T-helper 17 cell (primary cell): ENCODE measurements at places on chromosomes 3 and 15. TPM values are rescaled to one million over a fixed set of nuclear protein-coding genes. Genes with fewer than 3 reads are reported as not detected.

The SERINC4 gene
- not detected for total RNA-seq

DNA sequence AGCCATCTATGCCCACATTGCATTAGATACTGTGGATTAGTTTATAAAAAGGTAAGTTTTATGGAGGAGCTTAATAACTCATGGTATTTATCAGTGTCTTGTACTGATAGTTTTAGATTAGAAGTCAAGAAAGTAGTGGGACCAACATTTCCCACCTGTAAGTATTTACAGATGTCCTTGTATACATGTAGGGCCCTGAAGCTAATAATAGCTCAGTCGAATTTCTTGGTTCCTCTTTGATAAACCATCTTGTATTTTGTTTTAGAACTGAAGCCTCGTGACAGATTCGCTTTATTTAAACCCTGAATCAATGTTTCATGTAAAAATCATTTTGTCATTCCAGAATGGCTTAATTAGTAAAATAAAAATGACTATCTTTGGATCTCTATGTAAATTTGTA, 73.4 kb downstream of the CRYBG3 start:
- no peaks in the 10 kb centered on the region for H3K27me3 ChIP-seq
- peaks cover 2% of the 10 kb centered on the region for H3K36me3 ChIP-seq
- no peak overlapping the region for H3K27ac ChIP-seq

- no peak for DNase-seq
- peaks cover 15% of the 10 kb centered on the region for H3K4me1 ChIP-seq
- peak overlapping the region; percentile 94 for H3K27ac ChIP-seq
- H3K36me3 ChIP-seq = peaks cover 6% of the 10 kb centered on the region
- H3K27me3 ChIP-seq = no peaks in the 10 kb centered on the region
- no peak overlapping the region for H3K4me3 ChIP-seq
These were observed 12.9 kb downstream of the SNAPC5 start for GRCh38 chr15:66484539-66485112.

DNA sequence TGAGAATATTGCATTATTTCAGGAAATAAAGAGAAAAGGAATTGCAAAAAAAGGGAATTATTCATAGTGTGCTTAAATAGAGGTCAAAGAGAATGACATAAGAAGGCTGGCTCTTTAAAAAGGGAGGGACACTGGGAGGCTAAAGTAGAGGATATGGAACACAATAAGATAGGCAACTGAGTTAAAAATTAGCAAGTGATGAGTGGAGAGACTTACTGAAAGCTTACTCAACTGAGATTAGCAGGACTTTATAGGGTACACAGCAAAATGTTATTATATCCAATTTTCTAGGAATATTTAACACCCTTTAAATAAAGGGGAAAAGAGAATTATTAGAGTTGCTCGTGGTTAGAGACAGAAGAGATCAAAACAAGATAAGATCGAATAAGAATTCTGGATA, 375.2 kb downstream of the LSAMP start:
- H3K4me3 ChIP-seq = no peak overlapping the region
- H3K27ac ChIP-seq = no peak overlapping the region
- no peaks in the 10 kb centered on the region for H3K27me3 ChIP-seq
- H3K4me1 ChIP-seq = no peaks in the 10 kb centered on the region
- DNase-seq = no peak

DNA sequence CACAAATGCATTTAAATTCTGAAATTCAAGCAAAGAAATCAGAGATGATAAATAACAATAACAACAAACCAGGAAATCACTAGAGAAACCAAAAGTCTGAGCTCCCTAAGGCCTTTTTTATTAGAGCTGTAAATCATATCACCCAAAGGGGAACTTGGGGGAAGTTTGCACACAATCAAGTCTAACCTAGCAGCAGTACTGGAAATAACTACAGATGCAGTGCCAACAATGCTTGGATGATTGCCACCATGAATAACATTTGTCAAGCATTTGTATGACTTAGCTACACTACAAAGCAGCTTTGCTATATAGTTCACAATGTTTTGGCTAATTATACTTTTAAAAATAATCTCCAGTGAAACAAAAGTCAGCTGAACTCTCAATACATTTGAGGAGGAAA, 27.8 kb downstream of the SHQ1 start:
- DNase-seq = no peak
- peaks cover 10% of the 10 kb centered on the region for H3K4me1 ChIP-seq
- H3K27me3 ChIP-seq = no peaks in the 10 kb centered on the region
- H3K4me3 ChIP-seq = no peak overlapping the region

DNA sequence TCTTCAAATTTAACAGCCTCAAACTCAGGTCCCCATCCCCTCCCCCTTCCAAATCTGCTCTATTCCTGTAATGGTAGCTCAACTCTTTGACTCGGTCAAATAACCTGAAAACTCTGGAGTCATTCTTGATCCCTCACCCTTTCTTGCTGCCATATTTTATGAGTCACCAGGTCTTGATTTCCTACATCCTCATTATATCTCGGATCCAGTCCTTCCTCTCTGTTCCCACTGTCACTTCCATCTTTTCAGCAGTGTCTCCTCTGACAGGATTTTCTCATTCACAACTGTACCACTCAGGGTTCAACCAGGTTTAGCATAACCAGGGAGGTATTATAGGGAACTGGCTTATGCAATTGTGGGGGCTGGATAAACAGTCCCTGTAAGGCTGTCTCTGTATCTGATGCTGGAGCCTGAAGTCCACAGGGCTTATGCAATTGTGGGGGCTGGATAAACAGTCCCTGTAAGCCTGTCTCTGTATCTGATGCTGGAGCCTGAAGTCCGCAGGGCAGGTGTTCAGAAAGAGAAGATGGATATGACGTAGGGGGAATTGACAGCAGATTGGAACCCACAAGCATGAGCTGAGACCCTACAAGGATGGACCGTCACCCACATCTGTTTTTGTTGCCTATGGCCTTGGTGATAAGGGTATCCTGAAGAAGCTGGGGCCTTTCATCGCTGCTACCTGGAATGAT, 9.1 kb upstream of the FETUB start:
- H3K36me3 ChIP-seq = peaks cover 3% of the 10 kb centered on the region
- H3K4me1 ChIP-seq = peaks cover 3% of the 10 kb centered on the region

DNA sequence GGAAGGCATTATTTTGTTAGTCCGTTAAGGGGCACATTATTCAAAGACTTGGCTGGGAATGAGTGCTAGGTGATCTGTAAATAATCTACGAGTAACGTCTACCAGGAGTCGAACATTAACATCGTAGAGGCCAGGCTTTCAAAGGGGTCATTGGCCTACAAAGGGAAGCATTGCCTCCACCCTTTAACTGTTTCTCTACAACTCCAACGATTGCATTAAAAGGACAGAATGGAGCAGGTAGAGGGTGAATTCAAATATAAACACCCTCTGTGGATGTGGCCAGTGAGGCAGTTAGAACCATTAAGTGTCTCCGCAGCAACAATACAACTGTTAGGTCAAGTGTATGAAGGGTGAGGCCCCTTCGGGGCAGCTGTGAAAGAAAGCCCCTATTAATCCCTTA, 126.0 kb upstream of the LMOD3 start:
- no peak for DNase-seq
- H3K4me1 ChIP-seq = peaks cover 12% of the 10 kb centered on the region
- H3K36me3 ChIP-seq = no peaks in the 10 kb centered on the region
- no peak overlapping the region for H3K4me3 ChIP-seq
- H3K27ac ChIP-seq = no peak overlapping the region

DNA sequence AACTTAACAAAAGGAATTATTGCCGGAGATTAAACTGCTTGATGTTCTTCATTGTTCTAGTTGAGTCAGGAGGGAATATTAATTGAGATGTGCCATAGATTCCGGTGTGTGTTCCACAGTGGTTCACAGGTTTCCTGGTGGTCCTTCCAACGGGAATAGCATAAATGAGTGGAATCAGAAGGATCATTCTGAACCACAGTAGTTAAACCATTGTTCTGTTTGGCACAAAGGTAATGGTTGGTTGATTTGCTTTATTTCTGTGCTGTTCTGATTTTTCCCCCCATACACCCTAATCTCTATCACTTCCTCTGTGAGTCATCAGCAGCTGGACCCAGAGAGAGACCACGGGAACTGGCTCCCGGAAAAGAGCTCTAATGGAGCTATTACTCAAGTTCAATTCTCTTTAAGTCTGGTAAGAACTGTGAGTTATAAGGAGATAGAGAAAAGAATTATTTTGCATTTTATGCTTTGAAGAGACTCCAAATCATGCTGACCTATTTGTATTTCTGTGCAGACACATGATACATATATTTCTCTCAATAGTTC, 627.2 kb downstream of the ZIC1 start:
- H3K4me3 ChIP-seq = no peak overlapping the region
- no peak for DNase-seq
- H3K27ac ChIP-seq = no peak overlapping the region
- no peaks in the 10 kb centered on the region for H3K27me3 ChIP-seq

GRCh38 chr15:89489376-89489775, 7.0 kb downstream of the RHCG start:
- H3K27me3 ChIP-seq = peaks cover 90% of the 10 kb centered on the region
- no peak for DNase-seq
- H3K4me3 ChIP-seq = no peak overlapping the region
- H3K27ac ChIP-seq = no peak overlapping the region

DNA sequence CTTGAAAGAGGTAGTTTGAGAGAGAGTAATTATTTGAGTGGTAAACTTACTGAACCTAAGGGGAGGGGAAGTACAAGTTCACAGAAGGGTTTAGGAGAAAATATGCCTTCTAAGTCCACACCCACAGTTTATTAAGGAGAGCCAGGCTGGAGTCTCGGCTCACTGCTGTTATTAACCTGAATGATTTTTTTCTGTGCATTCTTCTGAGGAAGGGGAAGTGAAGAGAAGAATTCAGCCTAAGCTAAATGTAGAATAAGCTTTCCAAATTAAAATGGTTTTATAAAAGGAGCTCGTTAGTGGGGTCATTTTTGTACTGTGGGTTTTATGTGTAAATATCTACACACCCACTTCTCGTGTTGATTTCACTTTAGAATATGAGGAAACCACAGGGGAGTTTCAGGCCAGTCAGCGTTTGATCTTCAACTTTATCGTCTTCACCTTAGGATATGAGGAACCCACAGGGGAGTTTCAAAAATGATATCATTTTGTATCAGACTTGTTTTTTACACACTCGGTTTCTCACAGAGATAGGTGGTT, 1.5 kb downstream of the WHAMM start:
- DNase-seq = peak; percentile 42
- peaks cover 39% of the 10 kb centered on the region for H3K4me1 ChIP-seq
- peaks cover 6% of the 10 kb centered on the region for H3K27me3 ChIP-seq
- H3K36me3 ChIP-seq = peaks cover 3% of the 10 kb centered on the region
- peak overlapping the region; percentile 100 for H3K27ac ChIP-seq
- H3K4me3 ChIP-seq = peak overlapping the region; percentile 99

DNA sequence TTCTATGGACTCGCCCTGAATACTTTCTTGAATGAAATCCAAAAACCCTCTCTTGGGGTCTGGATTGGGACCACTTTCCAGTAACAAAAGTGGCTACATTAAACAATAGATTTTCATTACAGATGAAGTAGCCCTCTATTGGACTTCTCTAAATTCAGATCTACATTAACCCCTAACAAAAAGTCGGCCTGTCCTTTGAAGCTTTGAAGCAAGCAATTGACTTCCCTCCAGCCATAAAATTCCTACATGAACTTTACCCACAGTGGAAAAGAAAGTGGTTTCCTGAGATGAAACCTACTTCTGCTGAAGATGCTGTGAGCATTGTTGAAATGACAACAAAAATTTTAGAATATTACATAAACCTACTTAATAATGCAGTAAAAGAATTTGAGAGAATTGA, 967.1 kb upstream of the ROBO1 start:
- DNase-seq = no peak
- no peaks in the 10 kb centered on the region for H3K4me1 ChIP-seq
- H3K27me3 ChIP-seq = no peaks in the 10 kb centered on the region
- H3K27ac ChIP-seq = no peak overlapping the region
- H3K4me3 ChIP-seq = no peak overlapping the region

GRCh38 chr3:13159890-13160289, 86.7 kb upstream of the IQSEC1 start:
- H3K36me3 ChIP-seq = peaks cover 3% of the 10 kb centered on the region
- H3K27me3 ChIP-seq = peaks cover 7% of the 10 kb centered on the region
- no peak for DNase-seq
- no peak overlapping the region for H3K27ac ChIP-seq
- no peak overlapping the region for H3K4me3 ChIP-seq
- peaks cover 8% of the 10 kb centered on the region for H3K4me1 ChIP-seq

DNA sequence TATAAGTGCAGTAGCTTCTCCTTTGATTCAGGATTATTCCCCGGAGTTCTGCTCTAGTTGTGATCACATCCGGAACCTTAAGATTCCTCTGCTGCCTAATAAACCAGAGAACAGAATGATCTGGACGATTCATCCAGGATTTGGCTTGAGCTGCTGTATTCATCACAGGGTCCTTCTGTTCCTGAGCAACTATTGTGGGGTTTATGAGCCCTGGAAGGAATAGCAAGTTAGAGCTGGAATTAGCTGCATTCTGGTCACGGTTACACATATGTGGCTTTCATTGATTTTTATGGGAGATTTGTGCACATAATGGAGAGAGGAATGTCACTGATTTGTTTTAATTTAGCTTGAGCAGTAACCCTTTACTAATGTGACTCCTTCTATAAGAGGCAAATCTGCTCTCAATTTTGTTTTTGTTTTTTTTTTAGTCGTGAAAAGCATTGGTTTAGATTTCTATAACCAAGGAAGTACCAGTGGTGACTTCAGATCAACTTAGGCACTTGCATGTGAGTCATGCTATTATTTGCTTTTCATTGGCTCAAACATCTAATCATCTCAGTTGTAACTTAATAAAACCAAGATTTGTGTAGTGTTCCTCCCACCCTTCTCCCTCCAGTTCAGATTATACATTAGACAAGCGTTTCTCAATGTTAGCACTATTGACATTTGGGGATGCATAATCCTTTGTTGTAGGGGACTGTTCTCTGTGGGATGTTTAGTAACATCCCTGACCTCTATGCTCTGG, 148.5 kb downstream of the OTOL1 start:
- no peaks in the 10 kb centered on the region for H3K27me3 ChIP-seq
- H3K36me3 ChIP-seq = no peaks in the 10 kb centered on the region
- no peak overlapping the region for H3K4me3 ChIP-seq
- H3K27ac ChIP-seq = no peak overlapping the region
- DNase-seq = no peak

DNA sequence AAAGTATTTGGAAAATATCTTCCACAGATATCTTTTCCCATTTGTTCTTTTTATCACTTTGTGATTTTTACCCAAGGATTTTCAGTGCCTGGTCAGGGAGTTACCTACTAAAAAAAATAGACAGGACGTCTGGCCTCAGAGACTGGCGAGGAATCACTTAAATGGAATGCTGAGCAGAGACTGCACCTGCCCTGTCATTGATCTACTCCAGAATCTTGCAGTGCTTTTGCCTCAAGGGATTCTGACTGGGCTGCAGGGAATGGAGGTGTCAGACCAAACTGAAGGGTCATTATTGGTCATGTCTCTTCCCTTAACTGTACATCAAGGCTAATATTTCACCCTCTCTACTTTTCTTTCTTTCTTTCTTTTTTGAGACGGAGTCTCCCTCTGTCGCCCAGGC, 12.1 kb upstream of the RYR3 start:
- DNase-seq = no peak
- H3K36me3 ChIP-seq = peaks cover 2% of the 10 kb centered on the region
- H3K27me3 ChIP-seq = peaks cover 39% of the 10 kb centered on the region
- H3K4me1 ChIP-seq = peaks cover 2% of the 10 kb centered on the region
